ENCODE measurements at places on chromosomes 6 and 20. TPM values are rescaled to one million over a fixed set of nuclear protein-coding genes. Genes with fewer than 3 reads are reported as not detected.

DNA sequence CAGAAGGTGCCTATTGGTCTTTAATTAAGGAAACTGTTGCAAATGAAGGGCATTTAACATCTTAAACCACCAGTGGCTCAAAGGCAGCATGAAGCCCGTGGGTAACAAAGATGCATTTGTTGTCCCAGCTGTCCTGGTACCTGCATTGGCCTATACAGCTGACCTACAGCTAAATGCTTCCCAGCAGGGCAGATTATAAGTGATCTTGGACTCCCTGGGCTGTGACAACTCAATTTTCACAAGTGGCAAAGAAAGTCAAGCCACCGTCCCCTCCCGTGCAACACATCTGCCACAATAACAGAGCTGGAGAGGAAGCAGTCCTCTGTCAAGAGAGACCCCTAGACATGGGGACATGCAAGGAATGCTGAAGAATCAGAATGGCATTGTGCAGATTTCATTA is 31.5 kb upstream of the EDN3 start:
- no peak for DNase-seq

DNA sequence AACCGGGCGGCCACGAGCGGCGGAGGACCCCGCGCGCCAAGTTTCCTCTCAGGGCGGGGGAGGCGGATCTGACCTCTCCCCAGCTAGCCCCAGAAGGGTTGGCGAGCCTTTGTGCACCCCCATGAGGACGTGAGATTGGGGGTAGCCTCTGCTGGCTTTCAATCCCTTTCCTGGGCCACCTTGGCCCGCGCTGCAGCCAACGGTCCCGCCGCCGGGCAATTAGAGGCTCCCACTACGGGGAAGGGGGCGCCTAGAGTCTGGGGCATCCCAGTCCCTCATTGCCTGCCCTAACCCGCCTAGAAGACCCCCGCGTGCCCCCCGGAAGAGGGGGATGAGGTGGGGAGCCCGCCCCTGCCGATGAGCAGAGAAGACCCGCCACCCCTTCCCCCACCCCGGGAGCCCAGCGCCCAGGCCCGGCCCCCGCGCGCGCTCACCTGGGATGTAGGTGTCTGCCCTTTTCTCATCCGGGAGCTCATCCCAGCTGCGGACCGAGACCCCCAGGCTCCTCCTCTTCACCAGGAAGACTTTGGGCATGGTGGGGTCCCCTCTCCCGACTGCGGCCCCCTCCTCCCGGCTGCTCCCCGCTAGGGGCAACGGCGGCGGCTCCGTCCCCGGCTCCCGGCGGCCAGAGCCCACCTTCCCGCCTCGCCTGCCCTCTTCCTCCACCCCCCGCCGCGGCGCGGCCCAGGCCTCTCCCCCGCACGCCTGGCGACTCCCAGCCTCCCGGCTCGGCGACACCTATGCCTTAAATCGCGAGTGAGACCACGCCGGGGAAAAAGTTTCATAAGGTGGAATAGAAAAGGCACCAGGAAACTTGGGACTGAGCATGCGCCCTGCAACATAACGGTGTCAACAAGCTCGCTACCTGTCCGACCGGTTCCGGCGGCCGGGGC is at the start of gene OVOL2:
Gene OVOL2, minus strand, starts transcription at position 816 of the 893 bp plus-strand sequence. Its CDS starts 282 bp downstream, at position 534.
- no peak for DNase-seq

DNA sequence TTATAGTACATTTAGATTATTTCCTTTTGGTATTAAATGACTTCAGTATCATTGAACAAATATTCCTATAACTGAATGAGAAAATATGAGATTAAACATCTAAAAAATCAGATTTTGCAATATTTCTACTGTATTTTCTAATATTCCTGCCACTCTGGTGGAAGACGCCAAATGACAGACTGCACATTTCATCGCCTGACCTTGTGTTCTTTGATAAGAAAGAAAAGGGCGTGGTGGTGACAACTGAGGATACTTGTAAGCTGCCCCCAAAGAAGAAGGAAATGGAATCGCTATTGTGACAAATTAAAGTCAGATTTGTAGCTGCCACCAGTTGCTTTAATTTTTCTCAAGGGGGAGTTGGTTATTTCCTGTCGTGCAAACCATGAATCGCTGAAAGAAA is 131.3 kb downstream of the MTFR2 start:
- DNase-seq, result no peak

GRCh38 chr20:16378712-16379370 is 194.4 kb downstream of the KIF16B start:
- no peak for DNase-seq

DNA sequence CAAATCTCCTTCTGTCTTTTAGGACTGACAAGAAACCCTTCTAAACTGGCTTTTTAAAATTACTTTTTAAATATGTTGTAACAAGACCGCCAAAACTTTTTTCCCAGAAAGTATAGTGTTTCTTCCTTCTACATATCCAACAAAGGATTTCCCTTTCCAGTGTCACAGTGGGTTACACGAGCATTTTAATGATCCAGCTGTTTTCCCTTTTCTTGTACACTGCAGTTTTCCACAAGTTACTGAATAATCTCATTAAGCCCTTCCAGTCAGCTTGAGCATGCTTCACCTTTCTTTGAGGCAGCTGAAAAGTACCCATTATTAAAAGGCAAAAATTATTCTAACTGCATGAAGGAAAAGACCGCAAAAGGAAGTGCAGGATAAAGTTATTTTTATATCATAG is 48.6 kb downstream of the CD24 start:
- no peak for DNase-seq

DNA sequence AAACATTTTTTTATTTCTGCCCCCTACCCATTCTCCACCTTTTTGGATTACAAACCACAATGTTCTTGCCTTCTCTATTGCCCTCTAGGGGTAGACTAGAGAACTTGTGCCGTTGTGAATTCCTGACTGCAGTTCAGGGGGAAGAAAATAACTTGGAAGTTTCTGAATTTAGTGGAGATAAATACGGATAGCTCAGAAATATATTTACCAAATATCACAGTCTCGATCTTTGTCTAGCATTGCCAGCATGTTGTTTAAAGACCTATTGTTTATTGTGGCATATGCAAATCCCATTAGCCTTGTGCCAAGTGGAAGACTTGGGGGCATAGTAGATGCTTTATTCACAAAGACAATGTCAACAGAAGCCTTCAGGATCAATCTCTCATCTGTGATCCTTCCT is 154.1 kb upstream of the MMS22L start:
- DNase-seq, result no peak

GRCh38 chr6:51474022-51474975 is 613.1 kb downstream of the PKHD1 start:
- no peak for DNase-seq

DNA sequence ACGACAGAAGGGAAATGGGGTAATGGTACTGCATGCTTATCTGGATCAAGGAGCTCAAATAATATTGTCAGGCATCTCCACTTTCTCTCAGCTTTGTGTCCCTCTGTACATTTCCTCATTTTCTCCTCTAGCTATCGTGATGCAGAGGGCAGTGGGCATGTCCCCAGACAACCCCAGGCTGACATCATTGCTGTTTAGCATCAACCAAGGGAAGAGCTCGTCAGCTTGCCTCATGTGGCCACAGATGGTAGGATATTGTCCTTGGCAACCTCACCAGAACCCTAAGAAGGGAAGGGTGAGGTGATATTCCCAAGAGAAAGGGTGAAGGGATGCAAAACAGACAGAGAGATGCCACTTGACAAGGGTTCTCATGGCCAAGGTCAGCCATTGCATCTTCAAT is 58.3 kb downstream of the MAFB start:
- DNase-seq, result no peak

GRCh38 chr20:63542696-63543095 is 4.9 kb downstream of the SRMS start:
- peak; percentile 88 for DNase-seq

- no peak for DNase-seq
Measured at GRCh38 chr20:8573686-8574085, 441.6 kb downstream of the PLCB1 start.

GRCh38 chr6:5102267-5102970 is 17.3 kb downstream of the PPP1R3G start:
- no peak for DNase-seq

DNA sequence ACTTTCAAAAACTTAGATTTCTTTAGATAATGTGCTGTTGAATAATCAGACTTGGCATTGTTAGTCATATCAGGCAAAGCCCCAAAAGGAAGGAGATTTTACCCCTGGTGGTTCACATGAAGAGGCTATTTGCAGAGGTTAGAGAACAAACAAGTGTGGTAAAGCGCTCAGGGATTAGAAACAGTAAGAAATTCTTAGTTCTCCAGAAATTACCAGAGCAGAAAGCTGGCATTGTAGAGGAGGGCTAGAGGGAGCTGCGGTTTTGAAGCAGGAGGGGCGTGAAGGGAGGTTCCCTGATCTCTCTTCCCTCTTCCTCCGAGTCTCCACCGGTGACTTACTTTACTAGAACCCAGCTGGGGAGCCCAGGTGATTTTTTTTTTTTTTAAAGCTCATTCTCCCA is 10.2 kb downstream of the MYO6 start:
- no peak for DNase-seq

The SULF2 gene
- 9.3 TPM for total RNA-seq

The CST5 gene
- total RNA-seq, result not detected

The IMPG1 gene
- not detected for total RNA-seq

The SNHG17 gene
- 47.6 TPM for total RNA-seq

The CAGE1 gene
- total RNA-seq, result not detected

The TP53TG5 gene
- total RNA-seq, result 0.66 TPM

The PPIL6 gene
- 0.19 TPM for total RNA-seq

The CHMP4B gene
- 77.1 TPM for total RNA-seq

The PPP1R18 gene
- 128 TPM for total RNA-seq

All from spleen (tissue), 13 donors.